Stimulated activated naive CD4-positive, alpha-beta T cell (primary cell): ENCODE measurements at places on chromosomes 3 and 15.

GRCh38 chr3:52120556-52121463 is 33.4 kb downstream of the POC1A start:
- no peak for DNase-seq

DNA sequence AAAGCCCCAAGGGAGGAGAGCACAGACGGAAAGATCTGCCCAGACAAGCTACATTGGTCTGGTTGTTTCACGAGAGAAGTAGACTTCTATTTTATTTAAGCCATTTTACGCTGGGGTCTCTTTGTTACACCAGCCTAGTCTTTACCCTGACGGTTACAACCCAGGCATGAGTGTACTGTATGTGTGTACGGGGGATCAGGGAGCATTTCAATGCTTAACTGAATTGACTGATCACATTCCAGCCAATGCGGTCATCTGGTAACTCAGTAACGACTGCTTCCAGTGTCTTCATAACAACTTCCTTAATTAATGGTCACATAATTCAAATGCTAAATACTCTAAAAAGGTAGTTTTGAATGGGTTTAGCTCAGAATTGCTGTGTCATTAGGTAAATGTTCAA is 288.6 kb downstream of the FOXP1 start:
- DNase-seq = no peak

GRCh38 chr3:194277104-194277785 is 73.9 kb downstream of the CPN2 start:
- DNase-seq = no peak

DNA sequence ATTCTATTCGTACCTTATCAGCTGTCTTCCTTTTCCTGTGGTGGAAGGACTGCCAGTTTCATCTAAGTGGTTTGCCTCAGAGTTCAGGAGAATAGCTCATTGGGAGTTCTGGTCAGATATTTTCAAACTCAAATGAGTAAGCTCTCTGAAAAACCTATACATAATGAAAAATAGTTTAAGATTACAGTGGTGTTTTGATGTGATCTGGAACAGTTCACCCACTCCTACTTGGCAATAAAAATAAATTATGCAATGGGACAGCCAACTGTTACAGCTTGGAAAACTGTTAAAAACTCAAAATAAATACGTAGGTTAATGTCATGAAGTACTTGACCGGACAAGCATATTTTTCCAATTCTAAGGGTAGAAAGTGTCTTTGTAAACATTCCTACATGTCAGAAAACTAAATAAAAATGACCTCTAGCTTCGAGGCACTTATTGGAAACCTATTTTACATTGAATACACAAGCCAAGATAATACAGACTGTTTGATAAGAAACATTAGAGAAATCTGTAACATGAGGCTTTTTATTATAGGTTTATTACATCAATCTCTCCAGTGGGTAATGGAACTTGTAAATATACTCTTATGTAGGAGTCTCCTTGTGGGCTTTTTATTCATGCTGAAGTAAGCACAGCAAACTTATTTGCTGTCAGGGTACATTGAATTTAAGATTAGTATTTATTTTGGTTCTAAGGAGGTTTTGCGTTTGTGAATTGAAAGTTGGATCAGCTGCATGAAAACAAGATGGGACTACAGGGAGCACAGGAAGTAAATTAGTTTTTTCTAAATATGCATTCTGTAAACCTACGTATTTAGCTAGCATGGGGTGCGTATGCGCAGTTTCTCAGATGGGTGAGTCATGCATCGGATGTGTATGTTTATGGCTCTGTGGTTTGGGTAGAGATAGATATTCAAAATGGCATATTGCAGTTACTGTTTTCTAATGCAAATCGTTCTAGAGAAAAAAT is 453.1 kb downstream of the IL5RA start:
- no peak for DNase-seq

- no peak for DNase-seq
Observed at GRCh38 chr3:189632242-189632641, 1.1 kb downstream of the TP63 start.

GRCh38 chr3:20787005-20787404 is 601.0 kb upstream of the SGO1 start:
- DNase-seq = no peak

- DNase-seq = no peak
Observed at GRCh38 chr3:86282106-86282787, 708.7 kb downstream of the VGLL3 start.

DNA sequence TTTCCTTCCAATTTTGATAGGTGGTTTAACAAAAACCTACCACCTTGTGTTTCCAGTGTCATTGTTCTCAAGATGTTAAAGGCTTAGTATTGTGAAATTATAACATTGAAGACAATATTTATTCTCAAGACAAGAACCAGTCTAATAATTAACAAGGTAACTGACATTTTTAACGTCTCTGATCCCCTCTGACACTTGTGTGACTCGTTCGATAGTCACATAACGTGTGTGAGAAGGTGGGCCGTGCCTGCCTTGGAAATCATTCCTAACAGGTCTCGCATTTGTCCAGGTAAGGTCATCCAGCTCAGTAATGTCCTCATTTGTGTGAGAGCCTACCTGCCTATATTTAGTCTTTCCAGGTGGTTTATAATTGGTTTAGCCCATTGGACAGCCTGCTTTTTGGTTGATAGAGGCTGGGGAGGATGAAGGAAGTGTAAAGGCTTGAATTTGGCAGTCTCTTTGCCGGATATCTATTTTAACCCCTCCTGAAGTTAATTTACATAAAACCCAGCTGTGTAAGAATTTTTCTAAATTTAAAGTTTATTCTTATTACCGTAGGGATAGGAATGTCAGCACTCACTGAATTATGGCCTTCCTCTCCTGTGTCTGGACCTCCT is 94.4 kb downstream of the AKAP13 start:
- no peak for DNase-seq

- DNase-seq = no peak
Observed at GRCh38 chr15:24039683-24040082, 352.6 kb upstream of the NDN start.

DNA sequence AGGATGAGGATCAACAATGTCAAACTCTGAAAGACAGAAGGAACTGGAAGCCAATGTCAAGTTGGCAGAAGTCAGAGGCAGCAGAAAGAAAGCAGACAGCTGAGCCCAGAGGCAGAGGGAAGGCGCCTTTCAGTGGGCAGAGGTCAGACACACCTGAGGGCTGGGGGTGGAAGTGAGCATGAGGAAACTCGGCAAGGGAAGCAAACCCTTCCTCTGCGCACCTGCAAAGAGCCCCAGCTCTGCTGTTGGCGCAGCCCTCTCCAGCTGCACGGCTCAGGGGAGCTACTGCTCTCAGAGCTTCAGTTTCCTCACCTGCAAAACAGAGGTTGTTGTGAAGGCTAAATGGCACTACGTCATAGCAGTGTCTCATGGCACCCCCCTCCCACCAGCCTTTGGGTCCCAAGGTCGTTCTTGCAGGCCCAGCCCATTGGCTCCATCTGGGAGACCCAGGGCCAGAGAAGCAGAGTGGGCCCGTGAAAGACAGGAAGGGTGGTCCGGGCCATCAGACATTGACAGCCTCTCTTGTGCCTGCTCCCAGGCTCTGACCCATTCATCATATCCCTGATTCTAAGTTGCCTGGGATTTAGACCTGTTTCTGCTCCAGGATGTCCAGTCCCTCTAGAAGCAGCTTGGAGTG is 53.3 kb upstream of the SLC6A11 start:
- no peak for DNase-seq

- no peak for DNase-seq
Observed at GRCh38 chr15:25171111-25171811, 216.5 kb downstream of the SNRPN start.
